Right forelimb (tissue), 1 donor: ENCODE measurements at places on chromosomes 4 and X.

- DNase-seq: no peak
Measured at GRCh38 chr4:31660916-31661315, 940.7 kb downstream of the PCDH7 start.

- DNase-seq: no peak
Measured at GRCh38 chrX:2321411-2321810, 179.4 kb downstream of the DHRSX start.

DNA sequence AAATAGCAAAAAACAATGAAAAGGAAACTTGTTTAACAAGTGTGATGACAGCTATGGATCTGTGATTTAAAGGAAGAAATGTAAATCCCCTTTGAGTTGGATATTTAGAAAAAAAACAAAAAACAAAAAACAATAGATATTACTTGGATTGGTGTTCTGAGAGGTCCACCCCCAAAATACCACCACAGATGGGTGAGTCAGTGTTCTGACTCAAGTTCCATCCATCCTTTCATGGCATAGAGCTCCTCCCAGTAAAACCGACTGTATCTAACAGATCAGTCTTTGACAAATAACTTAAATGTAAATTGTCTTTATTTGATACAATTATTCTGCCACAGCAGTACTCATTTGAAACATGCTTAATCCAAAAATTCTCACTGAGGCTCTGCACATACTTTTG lies 27.4 kb downstream of the TMPRSS11B start:
- no peak for DNase-seq

- DNase-seq: no peak
Measured at GRCh38 chr4:152673489-152673888, 6.3 kb downstream of the TMEM154 start.

DNA sequence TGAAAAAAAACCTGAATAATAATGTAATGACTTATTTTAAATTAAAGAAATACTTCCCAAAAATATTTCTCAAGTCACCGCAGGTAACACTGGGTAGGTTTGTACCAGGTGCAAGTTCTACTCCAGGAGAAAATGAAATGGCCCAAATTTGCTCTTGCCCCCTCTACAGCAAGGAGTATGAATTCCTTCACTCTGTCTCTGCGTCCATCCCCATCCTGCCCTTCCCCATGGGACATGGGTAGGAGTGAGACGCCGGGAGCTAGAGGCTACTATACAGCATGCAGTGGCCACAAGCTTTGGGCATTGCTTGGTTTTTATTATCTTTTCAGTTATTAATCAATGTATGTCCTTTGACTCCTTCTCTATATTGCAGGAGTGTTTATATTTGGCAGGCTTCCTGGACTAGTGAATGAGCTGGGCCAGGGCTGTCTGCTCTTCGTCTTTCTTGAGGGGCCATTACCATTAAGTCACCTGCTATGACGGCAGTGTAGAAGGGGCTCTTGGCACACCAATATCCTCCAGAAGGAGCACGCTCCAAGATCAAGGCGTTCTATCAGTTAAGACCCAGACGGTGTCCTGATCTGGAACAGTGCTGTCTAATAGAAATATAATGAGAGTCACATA lies 149.6 kb downstream of the ENPP6 start:
- DNase-seq: no peak

DNA sequence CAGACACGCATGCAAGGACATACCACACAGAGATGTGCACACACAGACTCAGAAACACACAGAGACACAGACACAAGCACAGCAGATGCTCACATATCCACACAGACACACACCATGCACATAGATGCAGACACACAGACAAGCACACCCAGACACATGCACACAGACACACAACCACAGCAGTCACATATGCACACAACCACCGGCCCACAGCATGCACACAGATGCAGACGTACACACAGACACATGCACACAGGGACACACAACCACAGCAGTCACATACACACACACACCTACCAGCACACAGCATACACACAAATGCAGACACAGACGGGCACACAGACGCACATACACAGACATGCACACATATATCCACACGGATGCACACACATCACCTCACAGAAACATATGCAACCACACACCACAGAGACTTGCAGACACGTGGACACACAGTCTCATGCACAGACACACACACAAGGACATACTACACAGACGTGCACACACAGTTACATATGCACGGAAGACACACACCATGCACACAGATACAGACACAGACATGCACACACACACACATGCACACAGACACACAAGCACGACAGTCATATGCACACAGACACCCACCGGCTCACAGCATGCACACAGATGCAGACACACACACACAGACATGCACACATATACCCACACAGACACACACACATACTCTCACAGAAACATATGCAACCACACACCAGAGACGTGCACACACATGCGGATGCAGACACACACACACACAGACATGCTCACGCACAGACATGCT lies 25.2 kb upstream of the SLC25A6 start:
- peak; percentile 37 for DNase-seq

DNA sequence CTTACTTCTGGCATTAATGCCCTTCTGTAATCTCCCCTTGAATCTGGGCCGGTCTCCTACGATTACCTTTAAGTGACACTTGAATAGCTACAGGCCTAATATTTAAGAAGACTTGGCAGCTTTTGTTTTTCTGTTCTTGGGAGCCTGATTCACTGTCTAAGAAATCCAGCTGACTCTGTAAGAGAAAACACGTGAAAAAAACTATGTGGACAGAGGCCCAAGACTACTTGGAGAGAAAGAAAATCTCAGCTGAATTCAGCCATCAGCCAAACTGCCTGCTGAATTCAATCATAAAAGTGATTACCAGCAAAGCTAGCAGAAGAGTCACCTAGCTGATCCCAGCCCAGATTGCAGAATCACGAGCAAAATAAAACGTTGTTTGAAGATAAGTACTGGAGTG lies 521.2 kb downstream of the MID1IP1 start:
- DNase-seq: no peak

DNA sequence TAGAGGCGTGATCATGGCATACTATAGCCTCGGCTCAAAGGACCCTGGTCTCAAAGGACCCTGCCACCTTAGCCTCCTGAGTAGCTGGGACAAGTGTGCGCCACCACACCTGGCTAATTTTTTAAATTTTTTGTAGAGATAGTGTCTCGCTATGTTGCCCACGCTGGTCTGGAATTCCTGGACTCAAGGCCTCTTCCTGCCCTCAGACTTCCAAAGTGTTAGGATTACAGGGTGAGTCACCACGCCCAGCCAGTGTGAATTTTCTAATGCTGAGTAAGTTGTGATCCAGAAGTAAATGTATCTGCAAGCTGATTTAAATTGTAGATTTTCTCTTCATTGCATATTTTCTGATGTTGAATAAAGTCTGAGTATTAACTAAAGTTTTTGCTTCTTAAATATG lies 2.6 kb upstream of the ZNF674 start:
- DNase-seq: no peak

DNA sequence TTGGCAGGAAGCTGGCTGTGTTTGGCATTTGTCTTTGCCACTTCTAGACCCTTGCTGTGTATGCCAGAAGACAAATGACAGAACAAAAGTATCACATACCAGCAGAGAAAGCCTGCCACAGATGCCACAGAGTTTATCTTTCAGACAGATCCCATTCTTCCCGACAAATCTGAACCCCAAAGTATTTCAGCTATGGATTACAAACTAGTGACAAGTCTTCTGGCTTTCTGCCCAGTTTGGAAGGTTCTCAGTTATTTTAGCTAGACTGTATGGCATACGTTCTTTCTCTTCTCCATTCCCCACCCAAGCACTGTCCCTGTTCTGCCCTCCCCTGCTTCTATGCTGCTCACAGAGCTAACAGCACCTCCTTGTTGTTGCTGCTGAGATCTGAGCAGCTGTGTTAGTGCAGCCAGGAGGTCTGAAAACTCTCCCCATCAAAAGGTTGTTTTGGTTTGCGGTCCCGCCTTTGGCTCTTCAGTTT lies 236.7 kb downstream of the FRAS1 start:
- DNase-seq: no peak

GRCh38 chr4:24662542-24662941 lies 78.2 kb upstream of the DHX15 start:
- DNase-seq: no peak

GRCh38 chr4:170079981-170080380 lies 9.8 kb downstream of the AADAT start:
- no peak for DNase-seq

GRCh38 chrX:13432414-13433297 lies 112.8 kb upstream of the ATXN3L start:
- DNase-seq: no peak

DNA sequence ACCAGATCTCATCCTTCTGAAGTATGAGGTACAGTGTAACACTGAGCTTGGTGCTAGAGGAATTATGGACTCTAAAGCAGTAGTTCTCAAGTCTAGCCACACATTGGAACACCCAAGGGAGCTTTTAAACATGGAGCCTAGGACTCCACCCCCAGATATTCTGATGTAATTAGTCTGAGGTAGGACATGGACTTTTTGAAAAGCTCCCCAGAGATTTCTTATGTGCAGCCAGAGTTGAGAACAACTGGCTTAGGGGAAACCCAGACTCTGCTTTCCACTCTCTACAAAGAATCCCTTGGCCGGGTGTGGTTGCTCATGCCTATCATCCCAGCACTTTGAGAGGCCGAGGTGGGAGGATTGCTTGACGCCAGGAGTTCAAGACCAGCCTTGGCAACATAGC lies 11.6 kb upstream of the GDPD2 start:
- DNase-seq: no peak

DNA sequence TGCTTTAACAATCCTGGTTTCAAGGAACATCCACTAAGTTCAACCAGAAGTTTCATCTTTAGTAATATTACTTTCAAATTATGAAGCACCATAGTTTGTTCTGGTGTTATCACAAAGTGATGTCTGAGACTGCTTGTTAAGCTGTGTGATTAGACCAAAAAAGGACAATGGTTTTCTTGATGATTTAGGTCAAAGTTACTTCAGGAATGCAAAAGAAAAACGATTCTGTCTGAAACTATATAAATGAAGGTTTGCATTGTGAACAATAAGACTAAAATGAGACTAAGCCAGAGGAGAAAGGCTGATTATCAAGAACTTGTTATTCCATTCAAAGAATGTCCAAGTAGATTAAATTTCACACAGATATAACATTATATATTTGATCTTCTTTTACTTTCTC lies 122.4 kb upstream of the ETNPPL start:
- DNase-seq: no peak

DNA sequence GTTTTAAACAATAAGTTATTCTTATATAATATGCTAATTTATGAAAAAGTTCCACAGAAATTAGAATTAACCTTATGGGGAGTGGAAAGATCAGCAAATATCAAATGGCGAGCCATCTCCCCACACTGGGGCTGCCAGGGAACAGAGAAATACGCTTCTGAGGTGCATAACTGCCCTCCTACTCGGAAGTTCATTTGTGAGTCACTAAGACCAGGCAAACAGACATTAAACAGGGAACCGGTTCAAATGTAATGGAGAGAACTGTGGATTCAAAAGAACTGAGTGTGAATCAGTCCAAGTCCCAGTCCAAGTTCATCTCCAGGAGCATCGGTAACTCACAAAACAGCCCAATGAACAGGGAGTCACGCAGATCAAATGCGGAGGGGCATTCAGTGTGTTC lies 11.4 kb upstream of the S100G start:
- DNase-seq: no peak

- DNase-seq: no peak
Measured at GRCh38 chr4:40186665-40187014, 10.2 kb upstream of the RHOH start.

- DNase-seq: peak; percentile 75
Measured at GRCh38 chr4:98261405-98262291, 464 bp downstream of the RAP1GDS1 start.

DNA sequence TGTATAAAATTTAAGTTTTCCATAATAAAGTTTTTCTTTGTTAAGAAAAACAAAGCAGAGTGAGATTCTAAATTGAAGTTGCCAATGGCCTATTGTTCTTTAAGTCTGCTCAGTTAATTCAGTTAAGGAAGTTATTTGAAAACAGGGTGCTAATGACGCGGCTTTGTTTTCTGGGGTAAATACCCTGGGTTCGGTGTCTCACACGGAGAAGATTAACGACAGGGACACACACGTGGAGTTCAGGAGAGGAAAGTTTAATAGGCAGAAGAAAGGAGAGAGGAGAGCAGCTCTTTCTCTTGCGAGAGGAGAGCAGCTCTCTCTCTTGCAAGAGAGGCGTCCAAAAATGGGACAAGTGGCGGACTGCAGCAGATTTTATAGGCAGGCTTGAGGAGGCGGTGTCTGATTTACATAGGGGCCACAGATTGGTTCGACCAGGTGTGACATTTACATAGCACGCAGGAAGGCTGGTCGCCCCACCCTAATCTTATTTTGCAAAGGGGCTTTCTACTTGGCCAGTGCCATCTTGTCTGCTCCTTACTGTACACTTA lies 9.6 kb downstream of the CA5B start:
- no peak for DNase-seq

DNA sequence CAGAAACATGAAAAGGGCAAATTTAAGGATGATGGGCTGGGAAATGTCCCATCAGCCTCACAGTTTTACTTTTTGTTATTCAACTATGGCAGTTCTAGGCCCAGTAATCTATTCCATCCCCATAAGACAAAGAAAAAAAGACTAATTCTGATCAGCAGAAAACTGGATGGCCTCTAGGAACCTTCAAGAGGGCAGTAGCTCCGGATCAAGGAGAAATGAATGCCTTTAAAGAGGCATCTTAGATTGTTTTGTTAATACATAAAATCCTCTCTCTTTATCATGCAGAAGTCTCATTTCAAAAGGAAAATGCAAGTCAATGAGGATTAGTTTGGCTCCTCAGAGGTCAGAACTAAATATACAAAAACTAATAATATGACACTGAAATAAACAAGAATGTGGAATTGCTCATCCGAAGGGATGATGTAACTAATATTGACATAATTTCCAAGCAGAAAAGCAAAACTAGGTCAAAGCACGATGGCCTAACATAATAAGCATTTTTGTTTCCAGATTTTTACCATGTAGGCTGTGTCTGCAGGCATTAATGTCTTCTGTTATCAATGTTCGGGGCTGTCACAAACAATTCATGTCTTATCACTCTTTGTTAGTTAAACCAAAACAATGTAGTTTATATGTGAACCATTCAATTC lies 8.8 kb downstream of the MID1 start:
- no peak for DNase-seq

GRCh38 chr4:169058312-169058711 lies 48.3 kb upstream of the CBR4 start:
- no peak for DNase-seq
